ENCODE measurements at places on chromosomes 12 and 14.

DNA sequence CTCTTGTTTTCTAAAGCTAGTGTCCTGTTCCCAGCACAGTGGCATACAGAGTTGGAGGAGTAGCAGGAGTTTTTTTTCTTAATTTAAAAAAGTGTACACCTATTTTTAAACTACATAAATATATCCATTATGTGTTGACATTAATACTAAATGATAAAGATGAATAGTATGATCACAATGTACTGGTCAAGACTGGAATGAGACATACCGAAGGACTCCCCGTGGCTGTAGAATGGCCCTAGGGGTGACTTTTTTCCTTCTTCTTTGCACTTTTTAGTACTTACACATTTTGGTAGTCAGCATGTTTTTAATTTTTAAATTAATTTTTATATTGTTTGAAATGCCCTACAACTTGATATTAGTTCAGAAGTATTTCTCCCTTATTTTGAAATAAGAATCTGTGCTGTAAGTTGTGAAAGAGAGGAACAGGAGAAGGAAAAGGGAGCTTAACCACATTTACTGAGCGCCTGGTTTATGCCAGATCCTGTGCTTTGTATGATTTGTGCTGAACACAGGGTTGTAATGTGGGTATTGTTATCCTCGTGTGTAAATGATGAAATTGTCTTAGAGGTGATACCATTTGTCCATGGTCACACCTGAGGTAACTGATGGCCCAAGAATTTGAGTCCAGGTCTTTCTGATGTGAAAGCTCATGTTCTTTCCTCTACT, 136.5 kb downstream of the TGFB3 start:
- DNase-seq, result no peak

- no peak for DNase-seq
Measured at GRCh38 chr14:37019488-37019887, 152.9 kb downstream of the SLC25A21 start.

DNA sequence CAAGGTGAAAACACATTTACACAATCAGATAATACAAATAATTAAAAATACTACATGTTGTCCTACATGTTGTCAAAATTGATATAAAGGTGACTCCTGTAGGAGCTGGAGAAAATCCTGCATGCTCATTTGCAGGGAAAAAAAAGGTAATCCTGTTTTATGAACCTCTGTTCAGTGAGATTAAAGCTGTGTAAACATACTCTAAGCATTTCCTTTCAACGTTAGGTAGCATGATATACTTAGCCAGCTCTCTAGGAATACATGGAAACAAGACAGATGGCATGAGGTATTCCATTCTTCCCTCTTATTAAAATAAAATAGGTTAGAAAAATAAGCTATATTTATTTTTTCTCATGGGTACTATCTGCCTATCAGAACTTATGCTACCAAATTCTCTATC, 635.7 kb upstream of the FLRT2 start:
- no peak for DNase-seq

GRCh38 chr14:66918527-66918926, 270.7 kb upstream of the GARIN2 start:
- DNase-seq, result no peak

GRCh38 chr12:122422730-122423257, 325 bp upstream of the CLIP1 start:
- DNase-seq, result no peak

GRCh38 chr14:102965971-102966655, 43.6 kb downstream of the AMN start:
- DNase-seq, result no peak

GRCh38 chr12:105741786-105742566, 396.8 kb downstream of the NUAK1 start:
- no peak for DNase-seq

All from CD8-positive, alpha-beta memory T cell (primary cell).